ENCODE measurements at places on chromosomes 6 and 20. TPM values are rescaled to one million over a fixed set of nuclear protein-coding genes. Genes with fewer than 3 reads are reported as not detected.

DNA sequence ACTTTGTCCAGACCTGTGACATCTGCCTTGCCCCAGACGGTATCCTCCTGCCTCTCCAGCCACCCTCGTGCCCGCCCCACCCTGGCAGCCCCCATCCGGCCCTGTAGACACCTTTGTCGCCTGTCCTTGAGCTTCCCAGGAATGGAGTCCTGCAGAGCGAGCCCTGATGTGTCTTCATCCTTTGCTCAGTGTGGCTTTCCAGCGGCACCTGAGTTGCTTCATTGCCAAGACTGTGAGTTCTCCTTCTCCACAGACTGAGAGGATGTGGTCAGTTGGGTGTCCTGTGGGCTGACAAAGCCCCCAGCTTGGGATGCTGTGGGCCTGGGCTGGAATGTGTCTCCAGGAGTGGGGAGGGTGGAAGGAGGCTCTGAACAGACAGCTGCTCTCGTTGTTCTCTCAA is 1.7 kb upstream of the CST4 start:
- no peak overlapping the region for H3K27ac ChIP-seq
- no peak for DNase-seq
- peaks cover 6% of the 10 kb centered on the region for H3K4me1 ChIP-seq
- peaks cover 4% of the 10 kb centered on the region for H3K36me3 ChIP-seq
- H3K27me3 ChIP-seq = peaks cover 8% of the 10 kb centered on the region

DNA sequence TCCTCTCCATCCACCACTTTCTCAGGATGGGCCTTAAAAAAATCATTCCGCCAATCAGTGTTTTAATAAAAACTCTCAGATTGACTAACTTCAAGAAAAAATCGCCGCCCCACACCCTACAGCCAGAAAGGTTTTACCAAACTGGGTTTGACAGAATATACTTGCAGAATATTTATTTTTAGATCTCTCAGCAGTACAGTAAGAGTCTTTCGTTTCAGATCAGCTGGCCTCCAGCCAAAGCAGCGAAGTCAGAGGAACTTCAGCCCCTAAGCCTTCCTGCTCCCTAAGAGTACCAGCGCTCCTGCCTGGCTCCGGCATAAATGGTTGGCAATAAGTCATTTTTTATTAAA is 24.7 kb downstream of the TBC1D7 start:
- peak; percentile 53 for DNase-seq
- no peaks in the 10 kb centered on the region for H3K27me3 ChIP-seq
- peaks cover 28% of the 10 kb centered on the region for H3K4me1 ChIP-seq

DNA sequence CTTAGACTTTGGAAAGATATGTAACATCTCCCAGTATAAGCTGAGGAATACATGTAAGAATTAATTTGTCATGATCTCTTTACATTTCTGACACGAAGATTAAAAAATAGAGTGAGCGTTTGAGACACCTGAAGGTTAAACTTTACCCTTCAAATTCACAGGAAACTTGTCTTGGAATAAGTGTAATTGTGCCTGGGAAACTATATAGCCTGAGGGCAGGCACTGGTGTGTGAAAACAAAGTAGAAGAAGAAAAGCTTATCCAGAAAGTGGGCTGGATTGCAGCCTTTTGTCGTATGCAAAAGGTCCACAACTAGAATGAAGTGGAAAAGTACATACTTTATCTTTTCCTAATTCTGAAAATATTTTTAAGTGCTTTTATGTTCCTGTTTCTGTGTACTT is 275.7 kb upstream of the TCF21 start:
- peaks cover 6% of the 10 kb centered on the region for H3K4me1 ChIP-seq
- H3K36me3 ChIP-seq = no peaks in the 10 kb centered on the region
- no peaks in the 10 kb centered on the region for H3K27me3 ChIP-seq
- DNase-seq = peak; percentile 43
- H3K4me3 ChIP-seq = no peak overlapping the region
- H3K27ac ChIP-seq = peak overlapping the region; percentile 76

DNA sequence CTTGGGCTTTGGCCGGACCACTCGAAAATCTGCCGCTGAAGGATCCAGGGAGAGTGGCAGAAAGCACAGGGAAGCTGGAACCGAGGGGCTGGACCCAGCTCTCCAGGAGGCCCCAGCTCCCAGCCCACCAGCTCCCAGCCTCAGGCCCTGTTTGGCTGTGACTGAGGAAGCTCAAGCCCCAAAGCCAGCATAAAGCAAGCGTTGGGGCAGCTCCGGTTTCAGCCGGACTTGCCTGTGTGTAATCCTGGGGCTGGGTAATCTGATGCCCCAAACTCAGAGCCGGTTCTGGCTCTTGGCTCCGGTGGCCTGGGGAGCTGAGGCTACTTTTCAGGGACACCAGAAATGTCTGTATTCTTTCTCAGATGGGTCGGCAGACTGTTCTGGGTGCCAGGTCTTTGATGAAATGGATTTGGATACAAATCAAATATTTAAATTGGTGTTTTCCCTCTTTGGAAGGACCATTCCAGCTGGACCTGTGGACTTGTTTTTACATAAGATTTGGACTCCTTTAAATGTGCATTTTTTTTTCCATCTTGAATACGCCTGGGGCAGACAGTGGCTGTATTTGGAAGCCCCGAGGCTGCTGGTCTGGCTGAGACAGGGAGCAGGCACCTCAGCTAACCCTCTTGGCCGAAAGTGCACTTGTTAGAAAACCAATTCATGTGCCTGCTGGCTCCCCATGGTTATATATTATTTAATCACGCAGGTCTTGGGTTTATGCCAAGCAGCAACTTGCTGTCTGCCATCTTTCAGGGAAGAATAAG is 29.7 kb downstream of the RPP40 start:
- no peak overlapping the region for H3K4me3 ChIP-seq
- no peaks in the 10 kb centered on the region for H3K27me3 ChIP-seq
- no peak for DNase-seq
- no peaks in the 10 kb centered on the region for H3K36me3 ChIP-seq
- no peaks in the 10 kb centered on the region for H3K4me1 ChIP-seq

- H3K4me1 ChIP-seq = no peaks in the 10 kb centered on the region
- H3K27me3 ChIP-seq = no peaks in the 10 kb centered on the region
- DNase-seq = no peak
- H3K36me3 ChIP-seq = no peaks in the 10 kb centered on the region
- H3K4me3 ChIP-seq = no peak overlapping the region
These were observed 135.4 kb downstream of the JPH2 start for GRCh38 chr20:44051661-44052000.

GRCh38 chr20:19815553-19815991 is 57.5 kb downstream of the RIN2 start:
- peak overlapping the region; percentile 90 for H3K27ac ChIP-seq
- H3K4me3 ChIP-seq = peak overlapping the region; percentile 44
- peak; percentile 95 for DNase-seq

DNA sequence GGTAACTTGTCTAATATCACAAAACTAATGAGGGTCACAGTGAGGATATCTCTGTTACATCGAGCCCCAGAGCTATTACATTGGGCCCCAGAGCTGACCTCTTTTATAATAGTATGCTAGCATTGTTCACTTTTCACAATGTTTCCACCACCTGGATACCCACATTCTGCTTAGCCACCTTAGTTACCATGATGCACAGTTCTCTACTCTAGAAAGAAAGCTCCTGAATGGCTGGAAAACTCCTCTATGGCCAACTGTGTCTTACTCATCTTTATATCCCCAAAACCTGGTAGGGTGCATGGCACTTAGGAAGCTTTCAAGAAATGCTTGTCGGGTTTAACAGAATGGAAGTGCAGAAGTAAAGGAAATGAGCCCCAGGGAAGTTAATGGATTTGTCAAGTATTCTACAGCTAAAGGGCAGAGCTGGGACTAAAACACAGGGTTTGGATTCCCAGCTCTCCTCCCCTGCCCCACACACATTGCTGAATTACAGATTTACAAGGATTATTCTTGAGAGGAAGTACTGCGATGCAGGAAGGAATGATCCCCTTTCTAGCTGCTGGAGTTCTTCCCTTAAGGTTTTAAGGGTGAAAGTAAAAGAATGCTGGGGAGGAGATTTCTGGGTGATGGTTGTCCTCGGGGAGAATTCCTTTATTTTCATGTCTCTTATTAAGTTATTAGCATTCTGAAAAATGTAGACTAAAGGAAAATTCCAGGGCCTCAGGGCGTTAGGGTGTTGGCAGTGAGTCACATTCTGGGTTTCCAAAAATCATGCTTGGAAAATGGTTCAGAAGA is 16.1 kb upstream of the HINT3 start:
- peak; percentile 75 for DNase-seq
- peaks cover 48% of the 10 kb centered on the region for H3K4me1 ChIP-seq
- H3K27ac ChIP-seq = peak overlapping the region; percentile 91
- no peaks in the 10 kb centered on the region for H3K27me3 ChIP-seq
- H3K36me3 ChIP-seq = peaks cover 5% of the 10 kb centered on the region

DNA sequence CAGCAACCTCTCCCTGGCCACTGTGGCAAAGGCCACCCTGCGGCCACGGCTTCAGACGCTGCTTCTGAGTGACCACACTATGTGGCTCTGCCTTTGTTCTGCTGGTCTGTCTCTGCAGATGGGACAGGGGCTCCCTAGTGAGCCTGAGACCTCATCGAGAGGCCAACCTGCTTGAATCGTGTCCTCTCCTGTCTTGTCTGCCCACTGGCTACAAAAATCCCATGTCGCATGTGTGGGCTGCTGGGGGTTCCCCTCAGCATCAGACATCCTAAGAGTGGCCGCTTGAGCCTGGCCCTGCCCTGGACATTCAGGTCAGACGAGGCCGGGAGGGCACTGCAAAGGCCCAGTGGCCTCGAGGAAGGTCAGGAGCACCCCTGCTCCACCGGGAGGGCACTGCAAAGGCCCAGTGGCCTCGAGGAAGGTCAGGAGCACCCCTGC is 222.9 kb downstream of the DLL1 start:
- no peaks in the 10 kb centered on the region for H3K4me1 ChIP-seq
- DNase-seq = no peak
- H3K36me3 ChIP-seq = no peaks in the 10 kb centered on the region
- no peak overlapping the region for H3K27ac ChIP-seq
- H3K4me3 ChIP-seq = no peak overlapping the region

GRCh38 chr6:40352527-40353170 is 234.5 kb downstream of the LRFN2 start:
- H3K4me1 ChIP-seq = no peaks in the 10 kb centered on the region
- no peak for DNase-seq

DNA sequence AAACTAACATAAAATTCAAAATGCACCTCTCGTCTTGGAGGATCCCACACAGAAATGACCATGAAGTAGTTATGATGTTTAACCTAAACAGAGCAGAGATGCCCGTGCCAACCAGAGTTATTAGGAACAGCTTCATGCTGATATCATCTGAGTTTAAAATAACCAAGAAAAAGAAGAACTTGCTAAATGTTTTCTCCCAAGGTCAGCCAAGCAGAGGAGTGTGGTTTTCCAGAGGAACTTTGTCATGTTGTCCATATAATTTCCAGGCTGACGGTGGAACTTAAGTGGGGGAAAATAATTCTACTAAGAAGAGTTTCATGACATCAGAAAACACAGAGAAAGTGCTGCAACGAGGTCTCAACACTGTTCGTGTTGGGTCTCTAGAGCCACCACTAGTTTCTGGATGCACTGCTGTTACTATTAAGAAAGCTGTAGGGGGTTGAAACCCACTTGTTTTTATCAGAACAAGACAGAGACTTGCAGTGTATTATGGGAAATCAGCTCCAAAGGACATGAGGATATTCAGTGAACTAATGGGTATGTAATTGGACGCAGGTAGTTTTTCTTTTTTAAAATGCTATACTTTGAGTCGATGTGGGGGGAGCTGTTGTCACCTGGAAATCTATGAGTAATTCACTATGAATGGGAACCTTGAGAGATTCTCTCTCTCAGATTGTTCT is 5.2 kb downstream of the AGPAT4 start:
- H3K27ac ChIP-seq = no peak overlapping the region
- no peak for DNase-seq
- H3K27me3 ChIP-seq = no peaks in the 10 kb centered on the region
- H3K4me1 ChIP-seq = peaks cover 21% of the 10 kb centered on the region

GRCh38 chr20:59771506-59772372 is 161.7 kb downstream of the SYCP2 start:
- no peaks in the 10 kb centered on the region for H3K4me1 ChIP-seq
- no peak for DNase-seq
- no peak overlapping the region for H3K4me3 ChIP-seq
- H3K27ac ChIP-seq = no peak overlapping the region

DNA sequence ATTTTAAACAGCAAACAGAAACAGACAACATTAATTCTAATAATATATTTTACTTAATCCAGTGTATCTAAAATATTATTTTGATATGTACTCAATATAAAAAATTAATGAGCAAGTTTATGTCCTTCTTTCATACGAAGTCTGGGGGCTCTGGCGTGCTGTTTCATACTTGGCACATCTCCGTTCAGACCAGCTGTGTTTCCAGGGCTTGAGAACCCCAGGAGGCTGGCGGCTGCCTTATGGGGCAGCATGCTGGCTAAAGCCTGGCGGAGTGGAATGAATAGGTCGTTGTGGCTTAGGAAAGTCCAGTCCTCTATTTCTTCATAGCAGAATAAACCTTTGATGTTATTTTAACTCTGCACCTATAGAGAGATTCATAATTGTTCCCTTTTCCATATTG is 43.3 kb downstream of the DUSP22 start:
- H3K36me3 ChIP-seq = no peaks in the 10 kb centered on the region
- no peaks in the 10 kb centered on the region for H3K27me3 ChIP-seq
- DNase-seq = no peak
- no peaks in the 10 kb centered on the region for H3K4me1 ChIP-seq

DNA sequence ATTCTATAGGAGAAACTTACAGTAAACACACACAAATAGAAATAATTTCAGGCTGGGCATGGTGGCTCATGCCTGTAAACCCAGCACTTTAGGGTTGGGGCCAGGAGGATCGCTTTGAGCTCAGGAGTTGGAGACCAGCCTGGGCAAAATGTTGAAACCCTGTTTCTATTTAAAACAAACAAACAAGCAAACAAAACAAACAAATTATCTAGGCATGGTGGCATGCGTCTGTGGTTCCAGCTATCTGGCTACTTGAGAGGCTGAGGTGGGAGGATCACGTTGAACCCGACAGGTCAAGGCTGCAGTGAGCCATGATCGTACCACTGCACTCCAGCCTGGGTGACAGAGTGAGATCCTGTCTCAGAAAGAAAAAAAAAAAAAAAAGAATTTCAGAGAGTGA is 64.0 kb downstream of the NHLRC1 start:
- no peaks in the 10 kb centered on the region for H3K27me3 ChIP-seq
- H3K27ac ChIP-seq = no peak overlapping the region
- no peaks in the 10 kb centered on the region for H3K36me3 ChIP-seq
- H3K4me1 ChIP-seq = peaks cover 16% of the 10 kb centered on the region
- no peak for DNase-seq

GRCh38 chr20:42098418-42098817 is 480.2 kb upstream of the CHD6 start:
- peaks cover 7% of the 10 kb centered on the region for H3K36me3 ChIP-seq
- H3K27me3 ChIP-seq = no peaks in the 10 kb centered on the region
- H3K4me1 ChIP-seq = no peaks in the 10 kb centered on the region

Gene BPIFB2
- not detected for total RNA-seq

Gene STMND1
- not detected for total RNA-seq

Gene SUN5
- not detected for total RNA-seq

Gene HCK
- not detected for total RNA-seq

Gene EFCAB8
- not detected for total RNA-seq

Gene SLC22A7
- not detected for total RNA-seq

Gene FRMD1
- total RNA-seq = not detected

Gene C20orf144
- total RNA-seq = 0.12 TPM

Gene SLC18B1
- total RNA-seq = 19.5 TPM

Gene FILIP1
- 0.32 TPM for total RNA-seq
